ENCODE measurements at places on chromosomes 16 and 17. TPM values are rescaled to one million over a fixed set of nuclear protein-coding genes. Genes with fewer than 3 reads are reported as not detected.

GRCh38 chr16:63830061-63830460, 1291.8 kb downstream of the CDH11 start:
- no peak overlapping the region for H3K27ac ChIP-seq
- no peaks in the 10 kb centered on the region for H3K4me1 ChIP-seq
- no peaks in the 10 kb centered on the region for H3K27me3 ChIP-seq
- DNase-seq = no peak
- no peaks in the 10 kb centered on the region for H3K36me3 ChIP-seq

DNA sequence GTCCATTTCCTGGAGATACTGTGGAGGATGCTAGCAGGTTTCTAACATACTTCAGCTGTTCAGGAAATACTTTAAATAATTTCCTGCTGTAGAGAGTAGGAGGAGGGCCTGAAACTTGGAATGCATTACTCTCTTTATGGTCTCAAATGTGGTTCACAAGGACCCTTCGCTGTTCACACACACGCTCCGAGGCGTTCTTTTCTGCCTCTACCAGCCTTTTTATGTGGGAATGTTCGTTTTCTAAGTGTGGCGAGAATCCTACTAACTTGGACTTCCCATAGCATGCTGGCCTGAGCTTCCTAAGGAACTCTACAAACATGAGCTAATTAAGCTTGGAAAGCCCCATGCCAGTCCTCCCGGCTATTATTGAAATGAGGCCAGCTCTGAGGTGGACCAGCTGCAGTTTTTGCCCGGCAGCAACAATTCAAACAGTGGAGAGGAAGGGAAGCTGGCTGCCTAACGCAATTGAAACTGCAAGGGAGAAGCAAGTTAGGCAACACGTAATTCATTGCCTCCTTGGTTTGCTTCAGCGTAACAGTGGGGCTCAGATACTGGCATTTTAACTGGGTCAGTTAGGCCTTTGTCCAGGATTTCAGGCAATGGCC, 18.9 kb downstream of the KPNA2 start:
- H3K4me1 ChIP-seq = peaks cover 11% of the 10 kb centered on the region
- H3K27me3 ChIP-seq = no peaks in the 10 kb centered on the region
- H3K36me3 ChIP-seq = no peaks in the 10 kb centered on the region
- H3K27ac ChIP-seq = peak overlapping the region; percentile 74
- H3K4me3 ChIP-seq = no peak overlapping the region
- DNase-seq = peak; percentile 63

- H3K27ac ChIP-seq = no peak overlapping the region
- peaks cover 15% of the 10 kb centered on the region for H3K4me1 ChIP-seq
- H3K36me3 ChIP-seq = no peaks in the 10 kb centered on the region
Observed at GRCh38 chr17:73768691-73769090, 124.4 kb upstream of the SDK2 start.

- DNase-seq = peak; percentile 81
- H3K27me3 ChIP-seq = no peaks in the 10 kb centered on the region
- peaks cover 13% of the 10 kb centered on the region for H3K4me1 ChIP-seq
- H3K36me3 ChIP-seq = no peaks in the 10 kb centered on the region
- H3K4me3 ChIP-seq = no peak overlapping the region
Observed at GRCh38 chr16:85395207-85395912, 217.8 kb upstream of the GSE1 start.

- peaks cover 4% of the 10 kb centered on the region for H3K4me1 ChIP-seq
- H3K27me3 ChIP-seq = peaks cover under 1% of the 10 kb centered on the region
- H3K4me3 ChIP-seq = no peak overlapping the region
- no peaks in the 10 kb centered on the region for H3K36me3 ChIP-seq
- DNase-seq = peak; percentile 25
- H3K27ac ChIP-seq = no peak overlapping the region
Observed at GRCh38 chr16:86934581-86935375, 356.4 kb downstream of the FOXL1 start.

GRCh38 chr17:21396237-21396636, 20.1 kb downstream of the KCNJ12 start:
- no peak for DNase-seq
- H3K4me1 ChIP-seq = no peaks in the 10 kb centered on the region
- H3K4me3 ChIP-seq = no peak overlapping the region
- H3K27ac ChIP-seq = no peak overlapping the region

DNA sequence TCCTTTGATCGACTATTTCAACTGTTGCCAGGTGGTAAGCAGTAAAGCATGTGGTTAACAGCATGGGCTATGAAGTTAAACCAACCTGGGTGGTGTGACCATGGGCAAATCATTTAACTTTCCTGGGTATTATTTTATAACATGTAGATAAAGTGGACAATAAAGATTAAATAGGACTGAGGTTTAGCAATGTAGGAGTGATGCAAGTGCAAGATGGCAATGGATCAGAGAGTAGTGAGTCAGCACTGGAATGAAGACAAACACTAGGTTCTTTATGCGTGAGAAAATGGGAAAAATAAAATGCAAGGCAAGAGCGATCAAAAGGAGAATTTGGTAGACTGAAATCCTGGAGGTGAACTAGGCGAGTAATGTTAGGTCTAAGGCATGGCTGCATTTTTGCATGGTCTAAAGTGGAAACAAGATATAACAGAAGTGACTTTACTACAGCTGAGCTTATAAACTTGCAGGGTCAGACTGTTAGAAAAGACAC, 222.4 kb upstream of the AXIN2 start:
- peaks cover 21% of the 10 kb centered on the region for H3K4me1 ChIP-seq
- DNase-seq = no peak
- H3K4me3 ChIP-seq = no peak overlapping the region
- H3K36me3 ChIP-seq = no peaks in the 10 kb centered on the region

GRCh38 chr16:86667035-86667434, 88.7 kb downstream of the FOXL1 start:
- no peak for DNase-seq
- H3K27ac ChIP-seq = no peak overlapping the region
- H3K36me3 ChIP-seq = no peaks in the 10 kb centered on the region
- no peak overlapping the region for H3K4me3 ChIP-seq
- H3K4me1 ChIP-seq = no peaks in the 10 kb centered on the region
- H3K27me3 ChIP-seq = no peaks in the 10 kb centered on the region

DNA sequence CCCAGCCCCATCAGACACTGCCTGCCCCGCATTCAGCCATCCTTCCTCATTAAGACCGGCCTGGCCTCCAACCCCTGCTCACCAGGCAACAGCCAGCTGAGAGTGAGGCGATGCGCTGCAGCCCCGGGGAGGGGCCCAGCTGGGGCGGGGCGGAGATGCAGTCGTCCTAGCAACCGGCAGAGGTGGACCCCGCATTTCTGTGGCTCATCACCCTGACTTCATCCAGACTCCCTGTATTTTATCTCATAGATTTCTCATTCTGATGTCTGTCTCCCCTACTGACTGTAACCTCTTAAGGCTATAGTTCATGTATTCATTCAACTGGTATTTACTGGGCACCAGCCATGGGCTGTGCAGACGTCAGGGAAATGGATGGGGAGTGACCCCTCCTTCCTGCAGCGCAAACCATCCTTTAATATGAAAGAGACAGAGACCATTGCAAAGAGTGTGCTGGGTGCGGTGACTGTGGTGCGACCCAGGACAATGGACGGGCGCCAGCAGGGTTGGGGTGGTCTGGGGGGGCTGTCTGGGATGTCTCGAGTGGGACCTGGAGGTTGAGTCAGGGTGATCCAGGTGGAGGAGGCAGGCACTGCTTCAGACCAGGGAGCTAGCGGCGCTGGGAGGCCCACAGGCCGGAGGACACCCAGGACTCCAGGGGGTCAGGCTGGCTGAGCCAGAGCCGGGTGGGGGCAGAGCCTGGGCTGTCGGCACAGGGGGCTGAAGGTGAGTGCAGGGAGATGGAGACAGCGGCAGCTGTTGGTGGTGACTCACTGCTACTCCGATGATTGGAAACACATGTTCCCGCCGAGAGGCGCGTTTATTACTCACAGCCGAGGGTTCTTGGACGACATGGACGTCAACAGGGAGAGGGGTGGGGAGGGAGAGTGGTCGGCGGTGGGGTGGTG, 10.5 kb upstream of the TIMP2 start:
- no peaks in the 10 kb centered on the region for H3K27me3 ChIP-seq
- H3K36me3 ChIP-seq = no peaks in the 10 kb centered on the region
- peak overlapping the region; percentile 87 for H3K27ac ChIP-seq
- DNase-seq = peak; percentile 74
- H3K4me1 ChIP-seq = peaks cover 13% of the 10 kb centered on the region
- no peak overlapping the region for H3K4me3 ChIP-seq

- H3K36me3 ChIP-seq = no peaks in the 10 kb centered on the region
- peaks cover 4% of the 10 kb centered on the region for H3K4me1 ChIP-seq
- no peaks in the 10 kb centered on the region for H3K27me3 ChIP-seq
- H3K27ac ChIP-seq = peak overlapping the region; percentile 45
- H3K4me3 ChIP-seq = no peak overlapping the region
Observed at GRCh38 chr16:85146922-85147651, 34.8 kb upstream of the CIBAR2 start.

GRCh38 chr17:43670645-43671030, 8.9 kb upstream of the MEOX1 start:
- H3K27me3 ChIP-seq = no peaks in the 10 kb centered on the region
- H3K36me3 ChIP-seq = no peaks in the 10 kb centered on the region
- no peak overlapping the region for H3K4me3 ChIP-seq

DNA sequence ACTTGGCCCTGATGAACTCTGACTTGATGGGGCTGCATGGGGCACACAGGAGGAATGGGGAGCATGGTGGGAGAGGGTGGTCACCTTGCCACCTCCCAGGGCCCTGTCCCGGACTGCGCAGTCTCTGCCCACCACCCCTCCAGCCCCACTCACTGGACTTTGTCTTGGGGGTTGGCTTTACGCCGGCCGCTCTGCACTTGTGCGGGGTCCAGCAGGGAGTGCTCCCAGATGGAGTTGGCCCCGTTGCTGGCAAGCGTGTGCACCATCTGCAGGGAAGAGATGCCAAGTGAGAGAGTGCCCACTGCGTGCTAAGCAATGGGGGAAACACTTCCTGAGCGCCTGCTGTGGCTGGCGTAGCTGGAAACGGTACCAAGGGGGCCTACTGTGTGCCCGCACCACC, 6.7 kb downstream of the GIT1 start:
- DNase-seq = peak; percentile 64
- no peak overlapping the region for H3K4me3 ChIP-seq
- peaks cover 46% of the 10 kb centered on the region for H3K36me3 ChIP-seq

GRCh38 chr17:61621317-61621716, 30.3 kb upstream of the NACA2 start:
- H3K27me3 ChIP-seq = no peaks in the 10 kb centered on the region
- no peaks in the 10 kb centered on the region for H3K4me1 ChIP-seq
- DNase-seq = no peak
- no peak overlapping the region for H3K27ac ChIP-seq
- H3K36me3 ChIP-seq = no peaks in the 10 kb centered on the region
- H3K4me3 ChIP-seq = no peak overlapping the region

- no peaks in the 10 kb centered on the region for H3K27me3 ChIP-seq
- H3K4me3 ChIP-seq = peak overlapping the region; percentile 79
- DNase-seq = peak; percentile 87
- peaks cover 31% of the 10 kb centered on the region for H3K36me3 ChIP-seq
Observed at GRCh38 chr17:78168903-78169793, 767 bp downstream of the SYNGR2 start.

DNA sequence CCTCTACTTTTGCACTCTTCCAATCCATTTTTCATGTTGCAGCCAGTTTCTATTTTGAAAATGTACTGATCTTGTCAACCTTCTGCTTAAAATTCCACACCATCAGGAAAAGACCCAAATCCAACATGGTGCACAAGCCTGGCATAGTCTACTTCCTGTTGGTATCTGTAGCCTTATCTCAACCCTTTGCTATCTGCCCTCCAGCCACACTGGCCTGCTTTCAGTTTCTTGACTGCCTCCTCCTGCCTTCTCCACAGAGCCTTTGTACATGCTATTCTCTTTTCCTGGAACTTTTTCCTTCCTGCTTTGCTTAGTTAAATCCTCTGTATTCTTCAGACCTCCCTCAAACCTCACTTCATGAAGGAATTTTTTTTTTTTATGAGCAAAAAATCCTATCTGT, 31.5 kb downstream of the NLRP1 start:
- no peaks in the 10 kb centered on the region for H3K27me3 ChIP-seq
- no peaks in the 10 kb centered on the region for H3K4me1 ChIP-seq
- no peaks in the 10 kb centered on the region for H3K36me3 ChIP-seq
- no peak overlapping the region for H3K4me3 ChIP-seq
- DNase-seq = no peak

DNA sequence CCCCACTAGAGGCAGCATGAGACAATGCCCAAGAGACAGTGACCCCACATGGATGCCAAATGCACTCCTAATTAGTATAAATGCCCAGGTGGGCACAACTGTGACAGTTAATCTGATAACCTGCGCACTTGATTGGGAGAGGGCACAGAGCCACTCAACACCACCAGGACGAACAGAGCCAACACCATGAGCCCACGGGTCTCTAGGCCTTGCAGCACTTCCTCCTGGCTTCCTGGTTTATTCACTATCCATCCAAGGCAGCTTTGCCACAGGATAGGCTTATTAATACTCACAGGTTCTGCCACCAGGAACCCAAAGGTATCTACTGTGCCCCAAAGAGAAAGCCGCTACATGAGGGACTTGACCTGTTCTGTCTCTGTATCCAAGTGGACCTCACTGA, 14.9 kb downstream of the AXIN2 start:
- peaks cover 35% of the 10 kb centered on the region for H3K4me1 ChIP-seq
- DNase-seq = no peak

- no peaks in the 10 kb centered on the region for H3K4me1 ChIP-seq
- no peaks in the 10 kb centered on the region for H3K27me3 ChIP-seq
- peak; percentile 76 for DNase-seq
- H3K4me3 ChIP-seq = no peak overlapping the region
- no peaks in the 10 kb centered on the region for H3K36me3 ChIP-seq
Observed at GRCh38 chr17:80443916-80444643, 29.1 kb downstream of the ENDOV start.

DNA sequence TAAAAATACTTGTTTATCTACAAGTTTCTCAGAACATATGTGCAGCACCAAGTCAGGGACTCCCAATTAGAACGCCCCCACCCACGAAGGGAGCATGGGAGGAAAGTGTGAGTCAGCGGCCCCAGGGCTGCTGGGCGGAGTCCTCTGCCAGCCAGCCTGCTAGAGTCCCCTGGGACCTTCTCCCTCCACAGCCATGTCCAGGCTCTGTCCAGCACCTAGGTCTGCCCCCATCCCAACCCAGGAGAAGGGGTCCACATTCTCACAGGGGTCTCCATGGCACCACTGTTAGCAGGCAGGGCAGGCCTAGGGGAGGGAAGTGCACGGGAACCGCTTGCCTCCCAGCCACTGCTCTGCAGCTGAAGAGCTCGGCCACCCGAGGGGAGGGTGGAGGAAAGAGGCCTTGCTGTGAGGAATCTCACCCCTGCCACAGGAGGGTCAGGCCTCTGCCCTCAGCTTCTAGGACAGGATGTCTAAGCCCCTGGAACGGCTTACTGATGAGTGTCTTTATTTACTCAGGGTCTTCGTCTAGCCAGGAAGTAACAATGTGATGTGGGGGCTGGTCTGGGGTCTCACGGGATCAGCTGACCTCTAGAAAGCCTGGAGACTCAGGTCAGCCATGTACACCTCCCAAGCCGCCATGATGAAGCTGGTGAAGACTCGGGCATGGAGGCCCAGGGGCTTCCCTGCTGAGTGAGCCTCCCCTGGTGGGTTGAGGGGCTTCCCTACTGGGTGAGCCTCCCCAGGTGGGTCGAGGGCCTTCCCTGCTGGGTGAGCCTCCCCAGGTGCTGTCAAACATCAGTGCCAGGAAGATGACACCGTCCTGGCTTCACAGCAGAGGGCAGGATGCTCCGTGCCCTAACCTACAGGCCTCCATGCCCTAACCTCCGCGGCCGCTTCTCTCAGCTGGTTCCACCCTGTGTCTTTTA, 190.3 kb downstream of the RBFOX3 start:
- H3K36me3 ChIP-seq = no peaks in the 10 kb centered on the region
- no peaks in the 10 kb centered on the region for H3K27me3 ChIP-seq
- no peak overlapping the region for H3K27ac ChIP-seq

Gene C1QTNF1
- 31.4 TPM for total RNA-seq

Gene GAS2L2
- 0.35 TPM for total RNA-seq

Gene CD19
- 0.29 TPM for total RNA-seq

Gene AURKB
- total RNA-seq = 2.7 TPM

Gene PRDM7
- total RNA-seq = not detected

Gene OTOP3
- not detected for total RNA-seq

Gene FBXO39
- not detected for total RNA-seq

Gene C16orf54
- total RNA-seq = 13.6 TPM

Gene NPIPB13
- 27.0 TPM for total RNA-seq

Gene ADAMTS18
- total RNA-seq = 0.18 TPM
